ENCODE measurements at places on chromosomes 11 and 22.

DNA sequence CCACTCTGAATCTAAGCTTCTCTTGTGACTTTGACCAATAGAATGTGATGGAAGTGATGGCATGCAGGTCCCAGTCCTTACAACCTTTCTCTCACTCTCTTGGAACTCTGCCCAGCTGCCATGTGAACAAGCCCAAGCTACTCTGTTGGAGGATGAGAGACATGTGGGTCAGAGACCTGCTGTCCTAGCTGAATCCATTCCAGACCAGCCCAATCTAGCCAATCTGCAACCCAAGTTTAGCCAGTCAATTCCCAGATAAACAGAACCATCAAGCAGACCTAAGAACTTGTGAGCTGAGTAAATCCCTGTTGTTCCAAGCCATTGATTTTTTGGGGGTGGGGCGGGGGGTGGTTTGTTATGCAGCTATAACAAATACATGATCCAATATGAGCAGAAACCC lies 69.2 kb upstream of the GRK3 start:
- DNase-seq = no peak

- no peak for DNase-seq
Measured at GRCh38 chr11:119365071-119365591, 16.4 kb downstream of the USP2 start.

DNA sequence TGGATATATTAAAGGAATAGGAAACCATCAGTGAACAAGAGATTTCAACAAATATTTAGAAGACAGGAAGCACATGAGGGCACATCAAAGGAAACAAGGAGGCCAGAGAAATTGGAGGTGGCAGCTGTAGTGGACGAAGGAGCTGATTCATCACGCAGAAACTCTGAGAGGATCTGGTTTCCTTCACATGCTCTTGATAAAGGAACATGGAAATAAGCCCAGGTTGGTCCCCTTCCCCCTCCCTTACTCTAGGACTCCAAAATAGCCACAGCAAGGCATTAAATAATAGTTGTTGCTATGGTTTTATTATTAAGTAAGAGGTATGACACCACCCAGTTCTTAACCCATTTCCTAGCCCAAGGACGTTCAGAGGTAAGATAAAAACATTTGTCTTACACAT lies 11.3 kb downstream of the IZUMO1R start:
- no peak for DNase-seq

GRCh38 chr11:111635706-111636045 lies 33.4 kb downstream of the SIK2 start:
- DNase-seq = peak; percentile 63

DNA sequence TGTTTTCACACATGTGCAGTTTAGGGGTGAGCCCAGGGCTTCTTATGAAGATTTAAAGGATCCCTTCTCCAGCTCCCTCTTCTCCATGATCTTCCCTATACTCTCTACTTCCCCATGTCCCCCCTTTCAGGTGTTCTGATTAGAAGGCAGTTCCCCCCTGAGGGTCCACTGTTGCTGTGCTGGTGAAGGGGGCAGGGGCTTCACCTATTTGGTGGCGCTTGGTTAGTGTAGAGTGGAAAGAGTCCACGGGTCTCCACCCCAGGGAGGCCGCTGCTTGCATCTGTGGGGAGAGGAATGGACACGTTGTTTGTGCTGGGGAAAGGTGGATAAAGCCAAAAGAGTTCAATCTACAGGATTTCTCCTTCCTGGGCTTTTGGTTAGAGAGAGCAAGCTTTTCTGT lies 49.3 kb downstream of the BCR start:
- DNase-seq = no peak

GRCh38 chr11:130037881-130038585 lies 31.7 kb upstream of the APLP2 start:
- no peak for DNase-seq

- DNase-seq = no peak
Measured at GRCh38 chr11:76629853-76630599, 40.5 kb downstream of the LRRC32 start.

DNA sequence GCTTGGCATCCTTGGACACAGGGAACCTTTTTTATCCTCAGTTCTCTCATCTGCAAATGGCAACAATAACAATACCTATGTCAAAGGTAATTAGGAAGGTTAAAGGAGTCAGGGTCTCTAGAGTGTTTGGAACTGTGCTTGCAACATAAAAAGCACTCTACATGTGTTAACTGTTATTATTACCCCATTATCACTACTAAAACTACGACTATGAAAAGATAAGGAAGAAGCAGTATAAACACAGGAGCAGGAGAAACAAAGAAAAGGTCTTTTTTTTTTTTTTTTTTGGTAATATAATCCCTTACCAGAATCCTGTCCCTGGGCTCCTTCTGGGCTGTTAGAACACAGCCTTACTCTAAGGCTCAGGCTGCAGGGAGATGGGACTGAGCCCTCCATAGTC lies 348.2 kb downstream of the CADM1 start:
- no peak for DNase-seq
